Mesothelial cell of epicardium (in vitro differentiated cells): ENCODE measurements at places on chromosomes 6 and 20.
A peak's percentile ranks its signal among the peaks of the same experiment; 100 is the strongest.

GRCh38 chr6:6810727-6811126 is 222.2 kb downstream of the LY86 start:
- H3K36me3 ChIP-seq: no peaks in the 10 kb centered on the region
- peaks cover 11% of the 10 kb centered on the region for H3K4me1 ChIP-seq
- H3K27me3 ChIP-seq: no peaks in the 10 kb centered on the region
- DNase-seq: no peak

- no peak overlapping the region for H3K27ac ChIP-seq
- H3K27me3 ChIP-seq: no peaks in the 10 kb centered on the region
- no peaks in the 10 kb centered on the region for H3K36me3 ChIP-seq
- no peak for DNase-seq
Observed at GRCh38 chr6:167788563-167788903, 38.2 kb upstream of the AFDN start.

DNA sequence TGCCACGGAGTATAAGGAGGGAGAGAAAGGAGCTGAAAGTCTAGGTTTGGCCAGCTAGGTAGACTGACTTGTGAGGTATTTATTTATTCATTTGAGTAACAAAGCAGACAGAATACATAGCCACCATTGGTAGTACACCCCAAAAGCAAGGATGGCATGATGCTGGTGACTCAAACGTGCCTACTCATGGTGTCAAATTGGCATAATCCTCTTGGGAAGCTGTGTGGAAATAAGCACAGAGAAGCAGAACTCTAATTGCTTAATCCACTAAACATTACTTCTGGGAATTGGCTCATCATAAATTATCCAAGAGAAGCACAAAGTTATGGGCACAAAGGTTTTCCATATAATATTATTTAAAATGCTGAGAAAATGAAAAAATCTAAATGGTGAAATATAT is 2.5 kb downstream of the DEFB132 start:
- no peak overlapping the region for H3K4me3 ChIP-seq
- H3K27ac ChIP-seq: no peak overlapping the region
- H3K36me3 ChIP-seq: no peaks in the 10 kb centered on the region
- peaks cover 41% of the 10 kb centered on the region for H3K27me3 ChIP-seq
- no peak for DNase-seq

DNA sequence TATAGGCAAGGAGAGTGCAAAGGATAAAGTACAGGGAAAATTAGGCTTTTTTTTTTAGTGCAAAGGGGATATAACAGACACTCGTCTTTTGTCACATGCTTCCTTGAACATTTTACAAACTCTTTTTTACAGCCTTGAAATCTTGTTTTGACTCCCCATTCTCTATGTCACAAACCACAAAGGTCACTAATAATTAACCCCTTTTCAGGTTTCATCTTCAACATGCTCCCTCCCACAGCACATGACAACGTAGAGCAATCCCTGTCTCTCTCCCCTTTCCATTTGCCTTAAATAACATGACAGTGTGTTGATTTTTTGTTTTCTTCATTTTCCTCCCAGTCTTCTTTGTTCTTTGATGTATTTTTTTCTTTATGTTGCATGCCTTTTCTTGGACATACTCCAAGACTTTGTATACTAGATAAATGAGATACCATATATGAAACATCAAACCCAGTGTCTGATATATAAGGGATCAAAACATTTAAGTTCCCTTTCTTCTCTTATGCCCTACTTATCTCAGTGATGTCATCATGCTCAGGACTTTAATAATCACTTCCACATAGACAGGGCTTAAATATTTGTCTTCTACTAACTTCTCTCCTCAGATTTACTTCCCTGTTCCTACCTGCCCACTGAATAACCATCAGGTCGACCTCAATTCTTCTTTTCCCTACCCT is 378.7 kb upstream of the HSF2 start:
- no peaks in the 10 kb centered on the region for H3K36me3 ChIP-seq
- no peaks in the 10 kb centered on the region for H3K27me3 ChIP-seq
- H3K27ac ChIP-seq: peak overlapping the region; percentile 78
- H3K4me1 ChIP-seq: peaks cover 19% of the 10 kb centered on the region
- no peak for DNase-seq

- H3K4me3 ChIP-seq: no peak overlapping the region
- H3K4me1 ChIP-seq: peaks cover 7% of the 10 kb centered on the region
- H3K36me3 ChIP-seq: no peaks in the 10 kb centered on the region
Observed at GRCh38 chr6:89368999-89369398, 16.5 kb upstream of the UBE2J1 start.

- H3K27ac ChIP-seq: no peak overlapping the region
- H3K27me3 ChIP-seq: peaks cover 19% of the 10 kb centered on the region
- DNase-seq: no peak
- H3K36me3 ChIP-seq: no peaks in the 10 kb centered on the region
- H3K4me1 ChIP-seq: no peaks in the 10 kb centered on the region
Observed at GRCh38 chr6:108438918-108439317, 121.8 kb upstream of the FOXO3 start.

DNA sequence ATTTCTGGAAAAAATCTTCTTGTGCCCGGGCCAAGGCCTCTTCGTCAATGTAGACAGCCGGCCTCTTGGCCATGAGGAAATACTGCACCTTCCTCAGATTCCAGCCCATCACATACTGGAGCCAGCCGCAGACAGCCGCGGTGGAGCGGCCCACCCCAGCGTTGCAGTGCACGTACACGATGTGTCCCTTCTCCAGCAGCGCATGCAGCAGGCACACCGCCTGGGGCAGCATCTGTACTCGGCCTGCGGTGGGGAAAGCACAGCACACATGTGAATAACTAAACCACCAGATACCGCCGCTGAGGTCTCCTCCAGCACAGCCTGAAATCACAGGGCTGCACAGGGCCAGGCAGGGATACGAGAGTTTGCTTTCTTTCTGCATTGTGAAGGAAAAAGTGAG is 107.9 kb downstream of the EPM2A start:
- no peaks in the 10 kb centered on the region for H3K27me3 ChIP-seq
- no peaks in the 10 kb centered on the region for H3K36me3 ChIP-seq
- H3K27ac ChIP-seq: no peak overlapping the region
- DNase-seq: no peak
- peaks cover 3% of the 10 kb centered on the region for H3K4me1 ChIP-seq

GRCh38 chr6:36735110-36736071 is 37.8 kb downstream of the RAB44 start:
- H3K4me1 ChIP-seq: peaks cover 12% of the 10 kb centered on the region
- H3K27me3 ChIP-seq: no peaks in the 10 kb centered on the region
- no peaks in the 10 kb centered on the region for H3K36me3 ChIP-seq
- no peak for DNase-seq

DNA sequence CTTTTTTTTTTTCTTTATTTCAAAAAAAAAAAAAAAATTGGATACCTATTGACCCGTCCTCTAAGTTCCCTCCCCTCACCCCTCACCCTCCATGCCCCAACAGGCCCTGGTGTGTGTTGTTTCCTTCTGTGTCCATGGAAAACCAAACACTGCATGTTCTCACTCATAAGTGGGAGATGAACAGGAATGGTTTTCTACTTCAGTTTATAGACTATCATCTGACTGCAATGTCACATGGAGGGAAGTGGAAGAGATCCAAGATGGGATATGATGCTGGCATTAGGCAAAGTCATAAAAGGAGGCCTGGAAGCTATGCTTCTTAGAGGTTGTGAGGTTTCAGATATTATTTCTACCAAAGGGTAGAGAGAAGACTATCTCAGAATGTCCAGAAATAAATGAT is 237.5 kb downstream of the MAFB start:
- H3K27ac ChIP-seq: no peak overlapping the region
- DNase-seq: no peak
- no peaks in the 10 kb centered on the region for H3K36me3 ChIP-seq
- peaks cover 32% of the 10 kb centered on the region for H3K4me1 ChIP-seq
- no peaks in the 10 kb centered on the region for H3K27me3 ChIP-seq
- no peak overlapping the region for H3K4me3 ChIP-seq

DNA sequence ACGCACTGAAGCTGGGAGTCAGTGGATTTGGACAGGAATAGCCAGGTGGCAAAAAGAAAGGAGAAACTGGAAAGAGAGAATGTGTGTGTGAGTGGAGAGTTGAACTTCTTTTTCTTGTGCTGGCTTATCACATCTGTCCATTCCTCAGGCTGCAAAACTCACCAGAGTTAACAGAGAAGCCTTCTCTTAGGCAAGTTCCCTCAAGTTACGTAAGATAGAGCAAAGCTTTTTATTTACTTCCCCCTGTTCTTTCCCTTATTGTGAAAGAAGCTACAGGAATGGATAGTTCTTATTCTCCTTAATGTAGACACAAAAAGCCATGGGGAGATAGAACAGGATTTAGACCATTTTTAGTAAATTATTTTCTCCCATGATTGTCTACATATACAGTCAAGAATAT is 188.6 kb downstream of the BMP2 start:
- no peak overlapping the region for H3K27ac ChIP-seq
- DNase-seq: no peak
- H3K36me3 ChIP-seq: no peaks in the 10 kb centered on the region
- peaks cover 2% of the 10 kb centered on the region for H3K4me1 ChIP-seq
- no peak overlapping the region for H3K4me3 ChIP-seq
- H3K27me3 ChIP-seq: no peaks in the 10 kb centered on the region

- no peaks in the 10 kb centered on the region for H3K36me3 ChIP-seq
- H3K27me3 ChIP-seq: peaks cover 27% of the 10 kb centered on the region
- H3K4me3 ChIP-seq: peak within 1 kb of the TSS; percentile 70
- H3K27ac ChIP-seq: no peak within 1 kb of the TSS
- peak; percentile 52 for DNase-seq
Observed at GRCh38 chr6:39228992-39229767, at the start of gene KCNK5. Gene KCNK5, minus strand, starts transcription at chr6:39229475. Its CDS starts 364 bp downstream, at chr6:39229111.

DNA sequence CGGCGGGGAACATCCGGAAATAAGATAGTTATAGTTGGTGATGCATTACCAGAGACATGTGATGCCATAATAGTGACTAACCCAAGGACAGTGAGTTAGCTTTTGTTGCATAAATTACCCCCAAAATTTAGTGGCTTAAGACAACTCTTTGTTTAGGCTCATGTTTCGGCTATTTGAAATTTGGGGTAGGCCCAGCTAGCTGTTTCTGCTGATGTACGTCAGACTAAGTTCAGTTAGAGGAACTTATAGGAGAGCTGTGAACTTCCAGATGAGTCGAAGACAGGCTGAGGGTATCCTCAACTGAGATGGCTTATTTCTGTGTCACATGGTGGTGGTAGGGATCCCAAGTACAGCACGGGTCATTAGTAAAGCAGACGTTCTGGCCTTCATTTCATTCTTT is 366.5 kb downstream of the PLCB1 start:
- DNase-seq: no peak
- H3K27ac ChIP-seq: no peak overlapping the region
- peaks cover 1% of the 10 kb centered on the region for H3K27me3 ChIP-seq
- H3K4me3 ChIP-seq: no peak overlapping the region
- H3K4me1 ChIP-seq: peaks cover 6% of the 10 kb centered on the region

GRCh38 chr6:170476360-170476759 is 76.7 kb downstream of the PSMB1 start:
- H3K4me1 ChIP-seq: no peaks in the 10 kb centered on the region
- DNase-seq: no peak
- H3K36me3 ChIP-seq: no peaks in the 10 kb centered on the region
- peaks cover 15% of the 10 kb centered on the region for H3K27me3 ChIP-seq
- H3K27ac ChIP-seq: no peak overlapping the region
- no peak overlapping the region for H3K4me3 ChIP-seq

DNA sequence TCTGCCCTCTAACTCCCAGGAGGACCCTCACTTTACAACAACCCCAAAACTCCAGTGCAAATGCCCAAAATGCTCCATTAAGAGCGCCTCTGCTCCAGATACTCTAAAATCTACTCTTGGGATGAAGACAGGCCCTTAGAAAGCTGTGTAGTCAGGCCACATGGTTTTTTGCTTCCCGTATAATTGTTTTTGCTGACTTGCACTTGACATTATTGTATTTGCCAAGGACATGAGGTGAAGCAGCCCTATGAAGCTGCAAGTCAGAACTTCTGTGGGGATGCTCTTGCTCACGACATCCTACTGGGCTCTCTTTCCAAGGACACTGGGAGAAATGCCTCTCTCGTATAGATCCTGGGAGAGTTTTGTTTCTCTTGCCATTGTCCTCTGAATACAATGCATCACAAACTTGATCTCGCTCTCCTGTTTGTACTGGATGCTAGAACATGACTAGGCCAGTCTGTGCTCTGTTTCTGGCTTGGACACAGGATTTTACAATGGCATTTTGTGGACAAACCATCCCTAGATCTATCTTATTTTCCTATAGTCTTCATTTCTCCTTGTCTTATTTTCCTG is 177.2 kb upstream of the DTNBP1 start:
- no peak for DNase-seq
- H3K36me3 ChIP-seq: no peaks in the 10 kb centered on the region
- no peak overlapping the region for H3K4me3 ChIP-seq

DNA sequence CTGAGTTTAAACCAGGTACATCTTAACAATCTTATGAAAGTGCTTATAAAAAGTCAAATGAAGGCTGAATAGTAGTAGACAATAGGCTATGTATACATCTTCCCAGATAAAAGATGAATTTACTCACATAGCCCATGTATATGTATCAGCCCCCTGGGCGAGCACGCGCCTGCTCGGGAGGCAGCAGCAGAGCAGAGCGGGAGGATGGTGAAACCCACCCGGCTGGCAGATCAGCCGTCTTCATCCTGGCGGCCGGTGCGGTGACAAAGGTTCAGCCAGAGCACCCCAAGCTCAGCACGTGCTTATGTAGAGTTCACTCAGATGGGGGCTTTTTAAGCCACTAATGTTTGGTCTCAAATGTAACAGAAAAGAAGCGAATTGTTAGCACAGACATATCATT is 184.8 kb downstream of the KIF6 start:
- H3K4me1 ChIP-seq: peaks cover 3% of the 10 kb centered on the region
- no peaks in the 10 kb centered on the region for H3K27me3 ChIP-seq
- H3K4me3 ChIP-seq: no peak overlapping the region
- H3K27ac ChIP-seq: no peak overlapping the region
- no peak for DNase-seq
- no peaks in the 10 kb centered on the region for H3K36me3 ChIP-seq

- H3K27ac ChIP-seq: no peak overlapping the region
- peaks cover 10% of the 10 kb centered on the region for H3K4me1 ChIP-seq
- H3K4me3 ChIP-seq: no peak overlapping the region
- no peaks in the 10 kb centered on the region for H3K27me3 ChIP-seq
- DNase-seq: no peak
Observed at GRCh38 chr6:96058082-96058481, 42.3 kb downstream of the FUT9 start.

- peak within 1 kb of the TSS; percentile 97 for H3K4me3 ChIP-seq
- H3K27ac ChIP-seq: peak within 1 kb of the TSS; percentile 98
- H3K36me3 ChIP-seq: peaks cover 7% of the 10 kb centered on the region
- DNase-seq: peak; percentile 74
Observed at GRCh38 chr6:42050297-42051267, at the start of gene TAF8. Gene TAF8, plus strand, starts transcription at chr6:42050524. Its CDS starts 18 bp downstream, at chr6:42050542.

- H3K4me1 ChIP-seq: peaks cover 2% of the 10 kb centered on the region
- DNase-seq: no peak
- no peak overlapping the region for H3K27ac ChIP-seq
- no peak overlapping the region for H3K4me3 ChIP-seq
Observed at GRCh38 chr20:5667705-5668528, 82.3 kb upstream of the SHLD1 start.
